ENCODE measurements at places on chromosomes 7 and 10.

DNA sequence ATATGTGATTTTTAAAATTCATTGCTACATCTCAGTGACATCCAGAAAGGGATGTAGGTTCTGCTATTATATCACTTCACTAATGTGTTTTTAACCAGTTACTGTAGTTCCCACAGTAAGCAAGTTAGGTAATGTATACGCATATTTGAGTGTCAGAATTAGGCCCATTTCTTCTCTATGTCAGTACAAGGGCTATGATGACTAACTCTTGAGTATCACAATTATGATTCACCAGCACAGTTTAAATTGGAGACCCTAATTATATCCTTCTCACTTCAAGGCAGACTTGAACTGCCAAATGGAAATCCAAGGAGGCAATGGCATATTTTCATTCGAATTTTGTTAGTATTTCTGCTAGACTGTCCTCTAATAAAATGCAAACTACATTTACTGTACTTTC lies 23.6 kb downstream of the BZW2 start:
- no peak for DNase-seq

DNA sequence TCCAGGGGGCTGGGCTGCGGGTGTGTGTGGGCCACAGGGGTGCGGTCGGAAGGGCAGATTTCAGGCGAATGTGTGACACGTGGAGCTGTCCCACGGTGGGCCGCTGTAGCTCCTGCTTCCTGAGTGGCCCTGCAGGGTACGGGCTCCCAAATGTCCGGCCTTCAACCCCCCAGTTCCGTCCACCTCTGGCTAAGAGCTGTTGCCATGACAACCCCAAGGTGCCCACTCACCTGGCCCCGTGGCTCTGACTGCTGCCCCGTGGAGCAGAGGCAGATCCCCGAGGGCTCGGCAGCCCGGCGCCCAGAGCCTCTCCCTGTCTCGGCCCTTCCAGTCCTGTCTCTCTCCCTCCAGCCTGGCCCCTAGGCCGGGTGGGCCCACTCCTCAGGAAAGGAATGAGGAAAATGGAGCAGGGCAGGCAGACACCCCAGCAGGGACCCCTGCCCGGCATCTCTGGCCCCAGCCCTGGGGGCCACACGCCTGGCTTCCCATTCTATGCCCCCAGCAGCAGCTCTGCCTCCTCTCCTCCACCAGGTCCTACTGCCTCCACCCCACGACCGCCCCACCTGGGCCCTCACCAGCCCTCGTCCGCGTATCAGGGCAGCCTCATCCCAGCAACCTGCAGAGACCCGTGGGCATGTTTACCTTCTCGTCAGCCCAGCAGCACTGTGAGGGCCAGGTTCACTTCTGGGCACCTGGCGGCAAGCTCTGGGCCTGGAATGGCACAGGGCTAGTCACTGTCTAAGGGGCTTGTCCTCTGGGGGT lies 215.6 kb downstream of the ELFN1 start:
- no peak for DNase-seq

DNA sequence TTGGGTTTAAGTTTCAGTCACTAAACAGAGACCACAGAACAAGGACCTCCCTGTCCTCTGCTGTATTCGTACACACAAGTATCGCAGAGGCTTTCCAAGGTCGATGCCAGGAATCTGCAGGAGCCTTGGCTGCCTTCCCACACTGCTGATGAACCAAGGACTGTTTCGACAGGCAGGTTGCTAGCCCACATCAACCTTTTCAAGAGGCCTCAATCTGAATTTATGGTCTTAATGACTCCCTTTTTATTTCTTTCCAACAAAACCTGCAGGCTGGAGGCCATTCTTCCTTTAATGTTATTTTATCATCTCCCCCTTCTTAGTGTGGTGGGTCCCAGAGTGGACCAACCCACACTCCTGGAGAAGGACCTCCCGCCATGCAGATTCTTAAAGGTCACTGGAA lies 45.6 kb downstream of the JCAD start:
- DNase-seq = no peak

DNA sequence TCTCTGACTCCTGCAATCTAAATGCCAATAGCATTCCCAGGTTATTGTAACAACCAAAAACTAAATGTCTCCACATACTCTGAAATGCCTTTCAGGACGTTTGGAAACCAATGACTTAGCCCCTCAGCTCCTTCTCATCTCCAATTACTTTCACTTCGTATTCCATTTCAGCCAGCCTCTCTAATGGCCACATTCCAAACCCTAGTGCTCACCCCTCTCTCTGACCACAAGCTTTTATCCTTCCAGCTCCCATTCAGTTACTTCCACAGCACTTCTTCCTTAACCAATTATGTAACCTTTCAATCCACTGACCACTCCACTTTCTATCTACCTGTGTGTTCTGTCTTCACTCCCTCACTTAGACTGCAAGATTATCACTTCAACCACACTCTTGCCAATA lies 4.3 kb downstream of the NOC3L start:
- DNase-seq = no peak

GRCh38 chr10:99443500-99443899 lies 13.1 kb upstream of the GOT1 start:
- DNase-seq = no peak

GRCh38 chr7:82210416-82211184 lies 233.0 kb downstream of the CACNA2D1 start:
- no peak for DNase-seq

- DNase-seq = no peak
Observed at GRCh38 chr7:157683747-157684156, 346.9 kb downstream of the DNAJB6 start.

GRCh38 chr10:124220547-124220946 lies 127.1 kb upstream of the CHST15 start:
- DNase-seq = no peak

Data from right lung (tissue), 10 donors.